NCI-H460 (cell line): ENCODE measurements at places on chromosomes 4 and X. TPM values are rescaled to one million over a fixed set of nuclear protein-coding genes. Genes with fewer than 3 reads are reported as not detected.

Gene MAGEB17
- total RNA-seq = not detected in 2 replicates

Gene ZCCHC18
- total RNA-seq = 0.47 TPM in 1 of 2 replicates, not detected in the other

Gene GLOD5
- total RNA-seq = not detected in 2 replicates

Gene PABPC5
- not detected in 2 replicates for total RNA-seq

Gene F8A3
- 0.30 and 1.0 TPM in 2 replicates for total RNA-seq
